ENCODE measurements at places on chromosomes 6 and 20.

DNA sequence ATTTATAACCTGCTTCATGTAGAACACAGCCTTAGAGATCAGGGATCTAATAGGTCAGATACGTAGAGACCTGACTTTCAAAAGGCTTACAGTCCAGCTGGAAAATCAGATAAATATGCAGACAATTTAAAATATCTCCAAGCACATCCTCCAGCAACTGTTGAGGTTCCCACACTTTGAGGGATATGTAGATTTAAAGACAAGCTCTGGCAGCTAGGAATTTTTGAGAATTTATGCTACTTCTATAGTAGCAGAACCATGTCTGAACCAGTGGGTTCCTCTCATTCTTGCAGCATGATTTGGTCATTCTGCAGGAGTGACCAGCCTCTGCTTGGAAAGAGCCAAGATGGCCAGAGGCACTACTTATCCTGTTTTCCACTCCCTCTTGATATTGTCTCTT, 60.5 kb downstream of the CYB5R4 start:
- DNase-seq: no peak

GRCh38 chr6:4543596-4543995, 232.6 kb upstream of the CDYL start:
- DNase-seq: no peak

DNA sequence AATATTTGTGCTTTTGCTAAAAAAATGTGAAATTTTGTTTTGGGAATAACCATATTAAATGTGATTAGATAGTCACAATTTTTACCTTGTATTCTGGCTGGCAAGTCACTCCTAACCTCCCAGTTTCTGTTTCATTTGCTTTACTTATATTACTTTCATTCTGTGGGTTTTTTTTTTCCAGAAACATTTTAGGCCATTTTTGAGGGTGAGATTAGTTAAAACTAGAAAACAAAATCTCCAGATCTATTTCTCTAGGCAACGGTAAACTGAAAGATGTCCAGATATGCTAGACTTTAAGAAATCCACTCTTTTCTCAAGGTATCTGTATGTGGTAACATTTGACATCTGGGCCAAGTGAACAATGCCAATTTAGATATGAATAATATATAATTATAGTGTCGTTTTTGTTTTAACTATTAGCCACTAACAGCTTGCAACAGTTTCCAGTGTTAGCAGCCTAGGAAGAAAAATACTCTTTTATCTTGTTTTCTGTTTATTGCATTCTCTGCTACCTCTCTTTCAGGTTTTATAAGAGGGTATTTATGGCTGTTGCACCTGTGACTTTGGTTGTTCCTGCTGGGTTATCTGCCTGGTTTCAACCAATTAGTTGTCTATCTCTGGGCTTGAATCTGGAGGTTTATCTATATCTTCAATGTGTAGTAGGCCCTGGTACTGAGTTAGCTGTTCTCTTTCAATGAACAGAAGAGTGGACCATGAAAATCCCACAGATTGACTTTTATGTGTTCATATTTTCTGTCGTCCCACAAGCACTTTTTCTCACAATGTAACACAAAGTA, 260.9 kb downstream of the NKAIN2 start:
- DNase-seq: no peak

- DNase-seq: no peak
Measured at GRCh38 chr6:159097256-159097655, 52.5 kb upstream of the TAGAP start.

DNA sequence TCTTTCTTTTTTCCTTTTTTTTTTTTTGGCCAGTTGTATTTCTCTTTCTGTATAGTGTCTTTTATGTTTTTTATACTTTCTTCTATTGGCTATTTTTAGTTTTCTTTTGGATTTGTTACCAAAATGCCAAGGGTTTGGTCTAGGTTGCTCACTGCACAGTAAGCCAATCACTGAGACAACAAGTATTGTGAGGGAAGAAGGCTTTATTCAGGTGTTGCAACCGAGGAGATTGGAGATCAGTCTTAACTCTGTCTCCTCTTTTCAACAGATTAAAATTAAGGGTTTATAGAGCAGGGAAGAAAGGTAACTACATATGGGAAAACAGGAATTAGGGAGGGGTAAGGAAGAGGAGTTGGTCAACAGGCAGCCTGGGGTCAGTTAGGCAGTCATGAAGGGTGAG, 10.1 kb upstream of the TRIM26 start:
- no peak for DNase-seq

GRCh38 chr6:120786256-120786655, 548.0 kb downstream of the TBC1D32 start:
- no peak for DNase-seq

- DNase-seq: no peak
Measured at GRCh38 chr6:55450005-55450404, 122.7 kb downstream of the GFRAL start.

GRCh38 chr20:35730583-35731468, 11.2 kb downstream of the RBM39 start:
- DNase-seq: no peak
